ENCODE measurements at places on chromosomes 4 and X. TPM values are rescaled to one million over a fixed set of nuclear protein-coding genes. Genes with fewer than 3 reads are reported as not detected.
A peak's percentile ranks its signal among the peaks of the same experiment; 100 is the strongest.

CTAG2 gene
- total RNA-seq: not detected

PNMA5 gene
- 0.07 TPM for total RNA-seq

SULT1B1 gene
- 53.8 TPM for total RNA-seq

SRPK3 gene
- total RNA-seq: 0.20 TPM

TRAPPC11 gene
- total RNA-seq: 29.0 TPM

SERTM2 gene
- 2.9 TPM for total RNA-seq

F8 gene
- 1.4 TPM for total RNA-seq

CENPI gene
- total RNA-seq: 6.3 TPM

- DNase-seq: no peak
- no peaks in the 10 kb centered on the region for H3K27me3 ChIP-seq
- no peaks in the 10 kb centered on the region for H3K4me1 ChIP-seq
These were observed 26.5 kb downstream of the ADH5 start for GRCh38 chr4:99062120-99062519.

DNA sequence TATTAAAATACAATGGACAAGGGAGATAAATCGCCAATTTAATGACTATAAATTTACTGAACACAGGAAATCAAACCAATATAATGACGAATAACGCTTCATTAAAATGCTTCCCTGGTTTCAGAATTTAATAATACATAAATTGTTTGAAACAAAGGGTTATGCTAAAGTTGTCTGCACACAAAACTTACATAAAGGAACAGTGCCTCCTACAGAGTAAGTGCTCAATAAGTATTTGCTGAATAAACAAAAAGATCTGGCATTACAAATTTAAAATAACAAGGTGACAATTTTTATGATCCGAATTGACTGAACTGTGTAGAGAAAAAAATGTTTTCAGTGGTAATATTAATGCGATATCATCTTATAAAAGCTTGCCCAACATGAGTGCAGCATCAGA, 69.6 kb downstream of the NOCT start:
- no peaks in the 10 kb centered on the region for H3K36me3 ChIP-seq
- DNase-seq: no peak
- H3K27me3 ChIP-seq: no peaks in the 10 kb centered on the region
- H3K4me3 ChIP-seq: peak overlapping the region; percentile 95
- H3K4me1 ChIP-seq: peaks cover 5% of the 10 kb centered on the region

DNA sequence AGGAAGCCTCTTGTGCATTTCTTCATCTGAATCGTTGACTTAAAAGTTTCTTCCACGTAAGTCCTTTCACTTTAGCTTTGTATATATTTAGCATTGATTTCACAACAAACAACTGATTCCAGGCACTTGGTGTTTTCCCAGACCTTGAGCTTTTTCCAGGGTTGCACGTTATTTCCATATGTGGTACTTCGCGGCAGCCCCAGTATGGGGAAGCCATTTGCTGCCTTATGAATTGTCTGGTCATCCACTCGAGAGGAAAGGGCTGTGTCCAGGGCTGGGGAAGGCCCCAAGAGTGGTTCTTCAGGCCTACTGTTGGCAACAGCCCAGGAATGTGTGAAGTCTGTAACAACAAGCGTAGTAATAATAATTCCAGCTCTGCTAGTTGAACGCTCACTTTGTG, 2.8 kb upstream of the TLR8 start:
- H3K4me3 ChIP-seq: no peak overlapping the region

DNA sequence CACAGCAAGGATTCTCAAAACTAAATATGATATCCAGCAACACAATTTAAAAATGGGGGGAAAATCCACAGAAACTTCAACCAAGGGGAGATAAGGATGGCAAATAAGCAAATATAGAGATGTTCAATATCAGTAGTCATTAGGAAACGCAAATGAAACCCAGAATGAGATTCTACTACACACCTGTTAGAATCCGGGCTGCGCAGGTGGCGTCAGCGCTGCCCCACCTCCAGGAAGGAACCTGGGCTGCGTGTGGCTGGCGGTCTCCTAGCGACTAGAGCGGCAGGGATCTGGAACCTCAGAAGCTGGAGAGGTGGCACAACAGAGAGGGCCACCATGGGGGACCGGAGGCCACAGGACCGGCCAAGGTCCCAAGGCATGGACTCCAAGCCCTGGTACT, at the start of gene FAM47B:
FAM47B (plus strand) TSS at position 301 of the 400 bp plus-strand sequence; CDS start at position 337, 36 bp downstream.
- no peaks in the 10 kb centered on the region for H3K4me1 ChIP-seq
- no peaks in the 10 kb centered on the region for H3K27me3 ChIP-seq
- DNase-seq: no peak

GRCh38 chrX:9710332-9710731, 55.3 kb downstream of the GPR143 start:
- no peak for DNase-seq
- H3K4me3 ChIP-seq: no peak overlapping the region
- no peaks in the 10 kb centered on the region for H3K36me3 ChIP-seq
- H3K27me3 ChIP-seq: no peaks in the 10 kb centered on the region
- no peak overlapping the region for H3K27ac ChIP-seq

DNA sequence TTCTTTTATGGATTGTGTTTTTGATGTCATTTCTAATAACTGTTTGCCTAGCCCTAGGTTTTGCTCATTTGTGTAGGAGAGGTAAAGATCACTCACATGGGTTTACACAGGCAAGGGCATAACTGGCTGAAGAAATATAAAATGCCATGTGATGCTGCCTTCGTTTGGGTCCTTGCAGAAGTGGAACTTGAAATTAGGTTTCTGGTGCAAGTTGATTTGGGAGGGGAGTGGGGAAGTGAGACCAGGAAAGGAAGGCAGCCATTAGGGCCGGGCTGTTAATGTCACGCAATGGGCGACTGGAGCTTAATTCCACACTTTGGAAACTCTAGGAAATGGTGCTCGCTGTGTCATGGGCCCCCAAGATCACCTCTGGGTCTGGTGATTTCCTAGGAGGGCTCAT, 14.5 kb downstream of the CLCN4 start:
- no peak for DNase-seq
- H3K27me3 ChIP-seq: no peaks in the 10 kb centered on the region
- no peak overlapping the region for H3K27ac ChIP-seq
- no peaks in the 10 kb centered on the region for H3K36me3 ChIP-seq
- H3K4me3 ChIP-seq: no peak overlapping the region

DNA sequence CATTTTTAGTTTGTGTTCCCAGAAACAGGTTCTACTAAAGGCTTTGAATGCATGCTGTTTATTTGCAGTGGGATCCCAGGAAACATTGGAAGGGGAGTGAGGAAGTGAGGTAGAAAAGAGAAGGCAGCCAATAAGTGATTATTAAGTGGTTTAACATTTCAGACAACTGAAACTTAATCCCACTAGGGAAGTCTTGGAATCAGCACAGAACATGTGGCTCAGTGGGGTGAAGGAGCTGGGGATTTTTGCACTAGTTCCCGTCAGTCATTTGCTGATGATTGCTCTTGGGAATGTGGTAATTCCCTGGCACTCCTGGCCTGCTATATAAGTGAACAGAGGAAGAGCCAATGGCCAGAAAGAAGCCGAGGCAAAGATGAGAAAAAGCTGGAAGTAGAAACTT, 1053.0 kb upstream of the IGFBP7 start:
- no peaks in the 10 kb centered on the region for H3K36me3 ChIP-seq
- H3K27ac ChIP-seq: no peak overlapping the region
- H3K4me3 ChIP-seq: no peak overlapping the region
- H3K27me3 ChIP-seq: no peaks in the 10 kb centered on the region
- H3K4me1 ChIP-seq: no peaks in the 10 kb centered on the region
- no peak for DNase-seq

GRCh38 chrX:152869972-152870371, 27.9 kb upstream of the ZNF185 start:
- H3K4me3 ChIP-seq: no peak overlapping the region
- no peaks in the 10 kb centered on the region for H3K4me1 ChIP-seq
- no peak overlapping the region for H3K27ac ChIP-seq
- no peaks in the 10 kb centered on the region for H3K36me3 ChIP-seq
- DNase-seq: no peak

DNA sequence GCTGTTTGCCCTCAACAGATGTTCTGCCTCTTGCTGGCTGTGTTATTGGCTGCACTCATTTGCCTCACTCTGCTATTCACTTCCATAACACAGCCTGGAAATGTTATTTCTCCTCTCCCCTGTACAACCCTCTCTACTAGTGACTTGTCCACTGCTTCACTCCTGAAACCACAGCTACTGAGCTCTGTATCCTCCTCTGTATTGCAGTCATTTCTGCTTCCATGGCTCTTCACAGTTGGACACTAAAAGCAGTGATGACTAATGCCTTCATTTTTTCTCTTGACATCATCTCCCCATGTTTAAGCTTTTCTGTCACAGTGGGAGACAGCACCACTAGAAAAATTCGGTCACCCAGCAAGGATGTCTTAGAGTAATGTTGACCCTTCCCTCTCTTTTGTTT, 123.0 kb upstream of the PPP1R2C start:
- no peaks in the 10 kb centered on the region for H3K4me1 ChIP-seq
- no peak overlapping the region for H3K27ac ChIP-seq
- H3K36me3 ChIP-seq: no peaks in the 10 kb centered on the region
- H3K4me3 ChIP-seq: no peak overlapping the region
- DNase-seq: no peak

- no peak overlapping the region for H3K27ac ChIP-seq
- H3K27me3 ChIP-seq: no peaks in the 10 kb centered on the region
- no peak overlapping the region for H3K4me3 ChIP-seq
- no peak for DNase-seq
These were observed 239.0 kb downstream of the PDGFC start for GRCh38 chr4:156732634-156733033.

DNA sequence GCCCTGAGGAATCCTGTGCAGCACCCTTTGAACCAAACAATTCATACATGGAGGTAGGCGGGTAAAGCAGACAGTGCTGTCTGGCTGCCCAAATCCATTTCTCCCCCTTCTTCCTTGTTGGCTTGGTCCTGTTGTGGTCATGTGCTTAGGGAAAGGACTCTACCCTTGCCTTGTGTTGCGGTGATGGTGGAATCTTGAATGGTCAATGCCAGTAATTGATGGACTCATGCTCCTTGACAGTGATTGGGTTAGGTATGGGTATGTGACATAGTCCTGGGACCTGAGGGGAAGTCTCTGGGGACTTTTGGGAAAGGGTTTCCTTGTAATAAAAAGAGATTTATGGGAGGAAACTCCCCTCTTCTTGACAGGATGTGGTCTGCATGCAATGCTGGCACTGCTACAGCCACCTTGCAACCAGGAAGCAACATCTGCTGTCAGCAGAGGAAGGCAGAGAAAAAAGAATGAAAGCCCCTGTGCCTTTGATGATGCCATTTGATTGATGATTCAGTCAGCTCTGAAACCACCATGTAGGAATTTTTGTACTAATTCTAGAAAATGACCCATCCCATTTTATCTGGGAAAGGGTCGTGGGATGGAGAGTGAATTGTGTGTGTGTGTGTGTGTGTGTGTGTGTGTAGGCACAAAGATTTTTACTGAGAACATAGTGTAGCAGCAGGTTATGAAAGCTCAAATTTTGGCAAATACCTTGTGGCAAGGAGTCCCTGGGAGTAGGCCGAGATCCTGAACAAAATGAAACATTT, 30.0 kb upstream of the HUWE1 start:
- H3K27ac ChIP-seq: no peak overlapping the region
- H3K4me3 ChIP-seq: no peak overlapping the region
- H3K27me3 ChIP-seq: no peaks in the 10 kb centered on the region
- no peaks in the 10 kb centered on the region for H3K4me1 ChIP-seq

DNA sequence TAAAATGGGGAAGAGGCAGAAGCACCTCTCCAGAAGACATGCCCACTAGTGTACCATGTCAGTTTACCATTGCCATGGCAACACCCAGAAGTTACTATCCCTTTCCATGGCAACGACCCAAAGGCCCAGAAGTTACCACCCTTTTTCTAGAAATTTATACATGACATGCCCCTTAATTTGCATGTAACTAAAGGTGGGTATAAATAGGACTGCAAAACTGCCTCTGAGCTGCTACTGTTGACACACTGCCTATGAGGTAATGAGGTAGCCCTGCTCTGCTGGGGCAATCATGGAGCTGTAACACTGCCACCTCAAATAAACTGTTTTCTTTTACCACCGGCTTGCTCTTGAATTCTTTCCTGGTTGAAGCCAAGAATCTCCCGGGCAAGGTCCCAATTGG, 13.9 kb upstream of the BEX4 start:
- H3K27me3 ChIP-seq: no peaks in the 10 kb centered on the region
- no peaks in the 10 kb centered on the region for H3K36me3 ChIP-seq
- H3K4me1 ChIP-seq: no peaks in the 10 kb centered on the region
- no peak overlapping the region for H3K27ac ChIP-seq
- no peak overlapping the region for H3K4me3 ChIP-seq
- DNase-seq: no peak

DNA sequence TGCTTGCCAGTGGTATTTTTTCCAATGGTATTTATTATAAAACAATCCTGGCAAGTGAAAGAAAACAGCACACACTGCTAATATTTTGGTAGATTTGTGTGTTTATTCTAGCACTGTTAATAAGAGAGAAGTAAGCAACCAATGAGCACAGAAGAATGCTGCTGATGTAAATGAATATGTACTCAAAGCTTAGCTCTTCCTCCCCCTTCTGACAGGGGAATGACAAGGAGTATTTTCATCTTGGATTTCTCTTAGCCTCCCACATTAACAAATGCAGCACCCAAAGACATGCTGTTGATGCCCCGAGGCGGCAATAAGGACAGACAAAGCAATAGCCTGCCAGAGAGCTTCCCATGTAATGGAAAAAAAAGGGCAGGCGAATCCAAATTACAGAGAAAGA, 18.6 kb downstream of the ARHGAP6 start:
- no peak overlapping the region for H3K4me3 ChIP-seq
- H3K27ac ChIP-seq: no peak overlapping the region
- no peaks in the 10 kb centered on the region for H3K27me3 ChIP-seq

DNA sequence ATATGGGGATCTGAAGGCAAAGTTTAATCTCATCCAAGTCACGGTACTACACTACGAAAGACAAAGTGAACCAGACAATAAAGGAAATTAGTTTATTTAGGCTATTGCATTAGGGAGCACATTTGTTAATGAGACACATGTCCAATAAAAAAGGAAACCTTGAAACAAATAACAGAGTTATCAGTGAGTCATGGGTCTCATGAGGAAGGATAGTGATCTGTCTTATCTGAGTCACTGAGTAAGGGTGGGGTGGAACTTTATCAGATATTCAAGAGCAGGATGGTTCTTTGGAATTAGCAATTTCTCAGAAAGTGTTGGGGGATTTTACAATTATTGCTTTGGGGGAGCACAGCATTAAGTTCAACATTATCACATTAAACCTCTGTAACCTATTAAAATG, 188.9 kb upstream of the IL1RAPL1 start:
- H3K27me3 ChIP-seq: no peaks in the 10 kb centered on the region
- peaks cover 4% of the 10 kb centered on the region for H3K4me1 ChIP-seq
- H3K27ac ChIP-seq: peak overlapping the region; percentile 69
- no peaks in the 10 kb centered on the region for H3K36me3 ChIP-seq
- DNase-seq: no peak
- no peak overlapping the region for H3K4me3 ChIP-seq
